ENCODE measurements at places on chromosomes 12 and 14.

GRCh38 chr12:48069241-48069640, 36.6 kb downstream of the SENP1 start:
- peak; percentile 35 for DNase-seq

GRCh38 chr12:78118486-78118885, 287.8 kb downstream of the NAV3 start:
- DNase-seq: no peak

GRCh38 chr12:61915420-61915819, 344.8 kb upstream of the USP15 start:
- no peak for DNase-seq

DNA sequence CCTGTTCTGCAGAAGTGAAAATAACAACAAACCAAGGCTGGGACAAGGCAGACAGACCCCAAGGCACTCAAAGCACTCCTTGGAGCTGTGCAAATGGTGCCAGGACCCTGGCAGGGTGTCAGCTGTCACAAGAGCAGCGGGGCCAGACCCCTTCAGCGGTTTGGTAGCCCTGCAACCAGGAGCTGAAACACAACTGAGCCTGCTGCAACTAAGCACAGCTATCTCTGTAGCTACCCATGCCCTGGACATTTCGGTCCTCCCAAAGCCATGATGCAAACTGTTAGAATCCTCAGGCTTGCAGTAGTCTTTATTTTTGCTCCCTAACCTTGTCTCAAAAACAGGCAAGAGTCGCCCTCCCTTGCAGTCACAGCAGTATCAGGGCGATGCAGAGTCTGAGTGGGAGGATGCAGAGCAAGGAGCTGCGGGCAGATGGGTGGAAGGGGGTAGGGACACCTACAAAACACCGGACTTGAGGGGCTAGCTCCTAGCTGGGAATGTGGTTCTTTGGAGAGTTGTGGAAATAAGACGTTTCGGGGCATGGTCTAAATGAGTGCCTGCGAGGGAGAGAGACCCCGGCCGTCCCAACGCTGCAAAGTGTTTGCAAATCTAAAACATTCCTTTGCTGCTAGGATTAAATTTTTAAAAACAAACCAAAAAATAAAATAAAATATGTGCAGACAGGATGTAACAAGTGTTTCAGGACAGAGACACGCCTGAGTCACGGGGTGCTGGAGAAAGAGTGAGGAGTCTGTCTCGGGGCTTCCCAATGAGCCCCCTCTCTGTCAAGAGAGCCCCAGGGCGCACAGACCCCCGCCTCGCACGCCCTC, 1.0 kb downstream of the NUAK1 start:
- DNase-seq: no peak

- DNase-seq: peak; percentile 46
Observed at GRCh38 chr12:115542656-115543055, 734.8 kb downstream of the MED13L start.

GRCh38 chr14:51644217-51644933, 7.3 kb upstream of the FRMD6 start:
- peak; percentile 67 for DNase-seq

GRCh38 chr12:46460682-46461210, 88.2 kb upstream of the SLC38A2 start:
- DNase-seq: no peak

DNA sequence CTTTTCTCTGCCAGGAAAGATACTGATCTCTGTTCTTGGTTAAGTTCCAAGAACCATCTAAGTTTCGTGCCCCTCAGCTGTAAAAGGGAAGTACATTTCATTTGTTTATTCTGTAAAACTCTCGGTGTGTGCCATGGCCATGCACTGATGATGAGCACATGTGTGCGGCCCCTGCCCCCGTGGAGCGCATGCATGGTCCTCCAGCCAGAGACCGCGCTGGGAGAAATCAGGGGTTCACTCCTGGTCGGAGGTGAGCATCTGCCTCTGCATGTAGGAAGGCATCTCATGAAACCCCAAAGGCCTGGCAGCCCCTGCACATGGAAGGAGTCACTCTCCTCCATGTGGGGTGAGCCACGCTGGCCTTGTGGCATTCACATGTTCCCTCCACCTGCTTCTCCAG, 102.5 kb upstream of the RTL1 start:
- no peak for DNase-seq

- DNase-seq: peak; percentile 83
Observed at GRCh38 chr12:10385166-10385613, 4.7 kb downstream of the KLRK1 start.

- peak; percentile 98 for DNase-seq
Observed at GRCh38 chr12:132524405-132524804, 34.5 kb downstream of the FBRSL1 start.

GRCh38 chr12:124836759-124837158, 26.9 kb downstream of the SCARB1 start:
- DNase-seq: no peak

DNA sequence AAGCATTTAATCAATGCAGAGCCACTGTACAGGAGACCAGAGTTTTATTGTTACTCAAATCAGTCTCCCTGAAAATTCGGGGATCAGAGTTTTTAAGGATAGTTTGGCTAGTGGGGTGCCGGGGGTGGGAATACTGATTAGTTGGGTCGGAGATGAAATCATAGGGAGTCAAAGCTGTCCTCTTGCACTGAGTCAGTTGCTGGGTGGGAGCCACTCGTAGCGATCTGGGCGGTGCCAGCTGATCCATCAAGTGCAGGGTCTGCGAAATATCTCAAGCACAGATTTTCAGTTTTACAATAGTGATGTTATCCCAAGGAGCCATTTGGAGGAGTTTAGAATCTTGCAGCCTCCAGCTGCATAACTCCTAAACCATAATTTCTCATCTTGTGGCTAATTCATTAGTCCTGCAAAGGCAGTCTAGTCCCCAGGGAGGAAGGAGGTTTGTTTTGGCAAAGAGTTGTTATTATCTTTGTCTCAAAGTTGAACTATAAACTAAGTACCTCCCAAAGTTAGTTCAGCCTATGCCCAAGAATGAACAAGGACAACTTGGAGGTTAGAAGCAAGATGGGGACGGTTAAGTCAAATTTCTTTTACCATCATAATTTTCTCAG, 169.4 kb upstream of the PLEKHG7 start:
- no peak for DNase-seq

DNA sequence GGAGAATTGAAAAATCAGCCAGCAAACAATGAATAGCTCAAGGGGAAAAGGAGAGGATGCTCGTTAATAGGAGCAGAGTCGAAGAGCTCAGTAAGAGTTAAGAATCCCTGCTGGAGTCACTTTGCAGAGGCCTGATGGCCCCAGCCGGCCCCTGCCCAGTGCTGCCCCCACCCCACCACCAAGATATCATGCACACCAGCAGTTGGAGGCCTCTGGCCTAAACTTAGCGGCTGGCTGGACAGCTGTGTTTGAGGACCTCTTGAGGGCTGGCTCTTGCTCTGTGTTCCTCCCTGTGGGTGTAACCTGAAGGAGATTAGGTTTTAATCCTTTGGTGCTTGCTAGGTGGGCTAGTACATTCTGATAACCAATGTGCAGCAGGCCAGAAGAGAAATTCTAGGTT, 142.0 kb downstream of the PLXNC1 start:
- no peak for DNase-seq

DNA sequence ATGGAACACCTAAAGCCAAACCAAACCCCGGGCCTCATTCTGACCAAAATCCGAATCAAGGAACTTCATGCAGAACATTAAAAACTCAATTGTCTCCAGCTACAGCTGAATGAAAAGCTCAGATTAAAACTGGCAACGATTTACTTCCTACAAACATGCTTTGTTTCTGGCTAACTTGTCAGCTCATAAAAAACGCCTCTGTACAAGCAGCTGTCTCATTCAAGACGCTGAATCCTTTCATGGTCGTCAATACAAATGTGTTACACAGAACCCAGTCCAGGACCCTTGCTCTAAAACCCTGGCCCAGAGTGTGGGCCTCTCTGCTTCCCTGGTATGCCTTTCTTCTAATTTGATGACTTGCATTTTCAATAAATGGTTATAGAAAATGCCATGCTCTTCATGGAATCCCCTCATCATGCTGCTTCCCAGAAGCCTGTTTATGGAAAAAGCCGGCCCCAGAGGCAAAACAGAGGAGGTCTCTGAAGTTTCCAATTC, 183.1 kb downstream of the PHLDA1 start:
- no peak for DNase-seq

DNA sequence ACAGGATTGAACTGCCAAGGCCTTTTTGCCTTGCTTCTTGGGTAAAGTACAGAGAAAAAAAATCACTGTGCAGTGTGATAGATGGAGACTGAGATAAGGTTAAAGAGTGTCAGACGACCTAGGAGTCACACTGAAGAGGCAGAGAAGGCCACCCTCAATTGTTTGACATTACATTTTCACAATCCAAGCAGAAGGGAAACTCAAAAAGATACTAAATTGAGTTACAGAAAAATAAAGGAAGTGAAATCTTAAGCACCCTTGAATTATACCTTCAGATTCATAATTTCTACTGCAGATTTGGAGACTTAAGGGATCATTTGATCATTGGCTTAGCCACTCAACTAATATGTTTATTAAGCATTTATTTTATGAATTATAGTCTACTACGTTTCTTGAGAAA, 97.1 kb downstream of the MYF5 start:
- DNase-seq: no peak

- no peak for DNase-seq
Observed at GRCh38 chr12:127934409-127934808, 332.6 kb upstream of the TMEM132C start.

DNA sequence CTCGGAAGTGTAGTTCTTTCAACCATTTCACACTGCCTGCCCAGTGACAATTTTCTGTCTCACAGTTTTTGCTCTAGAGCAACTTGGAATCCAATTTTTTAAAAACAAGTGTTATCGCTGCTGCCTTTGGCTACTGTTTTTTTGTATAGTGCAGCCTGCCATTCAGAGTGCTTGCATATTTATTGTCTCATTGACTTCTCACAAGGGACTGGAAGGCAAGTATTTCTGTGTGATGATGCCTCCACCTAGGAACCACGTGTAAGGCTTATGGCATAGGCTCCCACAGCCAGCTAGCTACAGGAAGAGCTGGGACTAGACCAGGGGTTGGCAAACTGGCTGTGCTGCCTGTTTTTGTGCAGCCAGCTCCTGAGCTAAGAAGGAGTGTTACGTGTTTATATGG, 903 bp downstream of the PARPBP start:
- peak; percentile 57 for DNase-seq

DNA sequence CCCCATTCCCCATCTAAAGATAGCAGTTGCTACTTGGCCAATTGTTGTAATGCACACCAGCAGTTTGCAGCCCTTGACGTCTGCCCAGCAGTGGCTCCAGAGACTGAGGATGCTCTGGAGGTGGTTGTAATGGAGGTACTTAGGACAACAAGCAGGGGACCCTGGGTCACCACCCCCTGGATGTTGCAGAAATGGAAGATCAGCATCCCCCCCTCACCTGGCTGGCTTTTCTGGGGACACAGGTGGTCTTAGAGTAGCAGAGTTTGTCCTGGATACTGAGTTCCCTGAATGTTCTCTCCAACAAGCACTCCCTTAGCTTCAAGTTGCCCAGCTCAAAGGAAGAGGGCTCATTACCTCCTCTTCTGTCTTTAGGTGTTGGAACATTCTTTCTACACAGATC, 250.5 kb downstream of the AACS start:
- DNase-seq: no peak

DNA sequence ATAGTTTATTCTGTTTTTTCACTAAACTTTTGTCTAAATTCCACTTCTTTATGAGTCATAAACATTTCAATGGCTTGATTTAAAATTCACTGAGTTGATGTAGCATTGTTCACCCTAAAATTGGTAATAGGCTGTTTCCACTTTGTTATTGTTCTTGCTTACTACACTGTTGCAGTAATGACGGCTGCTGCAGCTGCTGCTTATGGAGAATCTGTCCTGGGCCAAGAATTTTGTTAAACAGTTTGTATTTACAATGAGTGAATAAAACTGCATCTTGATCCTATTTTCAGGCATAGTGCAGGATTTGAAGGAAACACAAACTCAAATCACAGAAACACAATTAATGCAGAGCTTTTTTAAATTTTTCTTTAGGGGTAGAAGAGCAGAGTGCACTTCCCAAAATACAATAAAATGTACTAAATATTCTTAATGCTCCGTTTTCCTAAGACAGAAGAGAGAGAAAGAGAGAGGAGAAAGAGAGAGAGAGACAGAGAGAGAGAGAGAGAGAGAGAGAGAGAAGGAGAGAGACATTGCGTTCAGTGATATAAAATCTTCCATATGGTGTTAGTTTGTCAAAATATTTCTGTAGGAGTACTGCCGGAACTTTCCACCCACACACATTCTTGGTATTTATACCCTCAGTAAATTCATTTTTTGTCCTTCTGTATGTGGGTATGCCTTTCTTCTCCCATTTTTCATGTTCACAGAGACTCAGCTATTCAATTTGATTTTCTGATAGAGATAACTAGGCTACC, 266.4 kb downstream of the LRFN5 start:
- DNase-seq: no peak

GRCh38 chr14:94462219-94462551, 9.6 kb upstream of the SERPINA11 start:
- DNase-seq: no peak

DNA sequence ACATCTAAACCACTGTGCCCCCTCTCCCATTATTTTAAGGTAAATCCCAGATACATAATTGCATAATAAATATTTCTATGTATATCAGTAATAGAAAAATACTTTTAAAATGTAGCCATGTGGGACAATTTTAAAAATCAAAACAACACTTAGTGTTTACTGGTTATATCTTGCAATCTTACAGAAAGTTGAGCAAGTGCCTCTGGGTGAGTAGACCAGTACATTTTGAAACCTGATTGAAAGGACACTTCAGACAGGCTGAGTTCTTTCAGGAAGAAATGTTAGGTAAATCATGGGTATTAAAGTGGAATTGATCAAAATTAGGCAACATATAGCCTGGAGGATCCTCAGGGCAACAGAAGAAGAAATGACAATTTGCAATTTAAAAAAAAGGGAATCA, 7.2 kb downstream of the SLC38A4 start:
- no peak for DNase-seq

DNA sequence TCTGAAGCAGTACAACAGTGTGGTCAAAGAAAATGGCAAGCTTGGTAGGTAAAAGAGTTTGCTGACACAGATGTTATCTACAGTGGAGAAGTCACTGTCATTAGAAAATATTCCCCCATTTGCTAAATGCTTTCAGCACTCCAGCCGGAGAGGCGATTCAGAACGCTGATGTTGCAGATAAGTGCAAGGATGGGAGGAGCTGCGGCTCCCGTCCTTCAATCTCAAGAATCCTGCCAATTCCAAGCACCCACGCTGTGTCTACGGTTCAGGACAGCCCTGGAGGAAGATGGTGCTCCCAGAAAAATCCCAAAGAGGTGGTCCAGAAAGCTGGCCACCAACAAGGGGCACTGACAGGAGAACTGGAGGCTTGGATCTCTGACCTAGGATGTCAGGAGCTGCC, 79.1 kb downstream of the ZFP36L1 start:
- DNase-seq: no peak

DNA sequence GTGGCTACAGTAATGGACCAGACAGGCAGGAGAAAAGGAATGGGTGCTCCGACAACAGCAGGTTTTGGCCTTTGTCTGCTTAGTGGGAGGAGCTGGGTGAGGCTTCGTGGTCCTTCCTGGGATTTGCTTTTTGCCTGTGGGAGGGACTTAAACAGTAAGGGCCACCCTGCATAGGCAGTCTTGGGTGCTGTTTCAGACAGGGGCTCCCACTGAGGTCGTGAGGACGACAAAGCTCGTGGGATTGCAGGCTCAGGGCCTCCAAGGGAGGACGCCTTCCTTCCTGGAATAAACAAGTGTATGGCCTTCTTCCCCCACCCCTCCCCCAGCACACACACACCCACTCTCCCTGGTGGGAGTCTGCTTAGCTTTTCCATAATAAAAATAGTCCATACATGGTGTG, 63.1 kb downstream of the FZD10 start:
- no peak for DNase-seq

- DNase-seq: no peak
Observed at GRCh38 chr14:52315355-52315718, 1.2 kb downstream of the PTGER2 start.

- peak; percentile 75 for DNase-seq
Observed at GRCh38 chr14:76955575-76956315, 72.8 kb downstream of the IRF2BPL start.

Data from PC-3 (cell line).